Left forelimb (tissue), 1 donor: ENCODE measurements at places on chromosomes 4 and X.
A peak's percentile ranks its signal among the peaks of the same experiment; 100 is the strongest.

DNA sequence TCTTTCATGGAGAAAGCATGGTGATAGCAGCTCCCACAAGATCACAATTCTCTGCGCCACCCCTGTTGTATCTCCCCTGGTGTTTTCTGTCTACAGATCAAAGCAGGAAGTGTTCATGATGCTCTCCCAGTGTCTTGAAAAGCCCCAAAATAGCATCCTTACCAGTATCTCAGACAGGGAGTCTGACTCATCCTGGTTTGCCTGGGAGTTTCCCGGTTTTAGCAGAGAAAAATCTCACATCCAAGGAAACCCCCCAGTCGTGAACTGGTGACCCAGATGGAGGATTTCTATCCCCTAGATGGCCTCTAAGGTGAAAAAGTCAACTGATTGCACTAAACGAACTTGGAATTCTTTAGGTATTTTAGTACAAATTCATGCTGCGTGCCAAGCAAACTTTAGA is 64.3 kb upstream of the NR0B1 start:
- no peak for DNase-seq

DNA sequence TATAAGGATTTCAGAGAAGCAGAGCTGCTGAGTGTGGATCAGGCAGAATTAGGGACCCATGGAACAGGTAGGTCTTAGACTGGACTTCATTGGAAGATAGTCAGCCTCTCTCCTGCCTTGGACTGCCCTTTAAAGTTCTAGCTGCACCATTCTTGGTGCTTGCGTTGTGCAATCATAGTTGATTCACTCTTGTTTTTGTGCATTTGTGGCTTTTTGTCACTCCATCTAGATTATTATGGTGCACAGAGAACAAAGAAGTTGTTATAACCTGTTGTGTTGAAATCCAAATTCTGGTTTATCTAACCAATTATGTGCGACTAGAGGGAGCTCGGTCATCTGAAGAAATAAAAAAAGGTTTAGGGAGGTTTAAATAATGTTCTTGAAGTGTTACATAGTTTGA is 59.3 kb downstream of the JADE1 start:
- DNase-seq, result no peak

DNA sequence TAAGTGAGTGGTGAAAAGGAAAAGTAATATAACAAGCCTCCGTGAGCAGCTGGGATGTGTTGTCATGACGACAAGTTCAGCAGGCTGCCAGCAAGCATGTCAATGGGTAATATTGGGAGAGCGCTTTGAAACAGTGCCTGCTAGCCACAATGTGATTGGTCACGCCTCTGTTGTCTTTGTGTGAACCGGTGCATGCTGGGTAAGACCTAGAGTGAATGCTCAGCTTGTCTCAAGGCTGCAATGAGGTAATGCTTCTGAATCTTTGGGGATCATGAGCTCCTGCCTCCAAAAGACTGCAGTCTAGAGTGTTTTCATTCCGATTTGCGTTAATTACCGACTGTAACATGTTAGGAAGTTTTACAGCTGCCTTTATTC is 54.9 kb downstream of the STOX2 start:
- peak; percentile 75 for DNase-seq

DNA sequence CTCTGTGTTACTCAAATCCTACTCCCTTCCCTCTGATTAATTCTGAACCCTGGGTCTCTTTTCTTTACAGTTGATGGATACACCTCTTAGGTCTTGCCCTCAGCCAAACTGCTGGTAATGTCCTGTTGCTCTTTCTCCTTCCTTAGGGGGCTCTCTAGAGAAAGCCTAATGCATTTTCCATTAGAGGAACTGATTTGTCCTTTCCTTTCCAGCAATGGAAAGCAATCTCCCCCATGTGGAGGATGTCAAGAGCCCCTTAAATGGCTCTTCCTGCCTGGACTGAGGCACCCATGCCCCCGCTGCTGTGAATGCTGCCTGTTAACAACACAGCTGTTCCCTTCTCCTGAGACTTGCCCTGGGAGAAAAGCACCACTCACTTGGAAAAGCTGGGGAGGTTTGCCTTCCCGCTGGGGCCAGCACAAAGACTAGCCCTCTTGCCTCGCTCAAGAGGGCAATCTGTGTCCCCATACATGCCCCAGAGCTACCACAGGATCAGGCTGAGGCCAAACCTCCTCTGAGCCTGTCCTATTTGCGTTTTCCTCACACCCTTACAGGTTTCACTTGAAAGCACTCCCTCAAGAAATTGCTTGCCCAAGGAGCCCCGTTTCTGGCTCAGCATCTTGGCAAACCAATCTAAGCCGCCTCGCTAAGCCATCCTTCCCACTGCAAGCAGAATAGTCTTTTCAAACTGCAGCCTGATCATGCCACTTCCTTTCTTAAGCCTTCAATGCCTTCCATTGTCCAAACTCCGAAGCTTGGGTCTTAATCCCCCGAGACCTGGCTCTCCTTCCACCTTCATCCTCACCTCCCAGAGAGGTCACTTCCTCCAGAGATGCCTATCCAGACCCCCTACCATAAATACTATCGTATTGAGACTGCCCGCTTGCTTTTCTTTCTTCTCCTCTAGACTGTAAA is 23.2 kb upstream of the SMIM20 start:
- no peak for DNase-seq

DNA sequence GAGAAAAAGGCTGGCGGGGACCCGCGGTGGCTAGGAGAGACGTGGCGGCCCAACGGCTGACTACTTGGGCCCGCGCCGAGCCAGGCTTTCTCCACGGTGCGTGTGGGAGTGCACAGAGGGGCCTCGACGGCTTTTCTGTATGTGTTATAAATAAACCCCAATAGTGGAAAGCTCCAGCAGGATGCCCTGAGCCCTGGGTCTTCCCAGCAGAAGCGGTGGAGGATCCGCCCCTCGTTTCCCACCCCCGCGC is 268 bp upstream of the PRRG1 start:
- DNase-seq, result no peak
